Activated CD4-positive, alpha-beta memory T cell treated with anti-CD3 and anti-CD28 coated beads, Interleukin-2, amount 10 ng/mL, durations not matched to agents 7 days and 5 days (primary cell): ENCODE measurements at places on chromosomes 4 and X. TPM values are rescaled to one million over a fixed set of nuclear protein-coding genes. Genes with fewer than 3 reads are reported as not detected.

The MTNR1A gene
- total RNA-seq: not detected

The CTPS2 gene
- total RNA-seq: 4.8 TPM

The CENPVL1 gene
- total RNA-seq: not detected

GRCh38 chrX:25519258-25519657 lies 503.5 kb upstream of the ARX start:
- DNase-seq: no peak

GRCh38 chrX:151370906-151371305 lies 26.1 kb upstream of the VMA21 start:
- DNase-seq: no peak

GRCh38 chr4:37400241-37400881 lies 155.8 kb downstream of the NWD2 start:
- DNase-seq: no peak

DNA sequence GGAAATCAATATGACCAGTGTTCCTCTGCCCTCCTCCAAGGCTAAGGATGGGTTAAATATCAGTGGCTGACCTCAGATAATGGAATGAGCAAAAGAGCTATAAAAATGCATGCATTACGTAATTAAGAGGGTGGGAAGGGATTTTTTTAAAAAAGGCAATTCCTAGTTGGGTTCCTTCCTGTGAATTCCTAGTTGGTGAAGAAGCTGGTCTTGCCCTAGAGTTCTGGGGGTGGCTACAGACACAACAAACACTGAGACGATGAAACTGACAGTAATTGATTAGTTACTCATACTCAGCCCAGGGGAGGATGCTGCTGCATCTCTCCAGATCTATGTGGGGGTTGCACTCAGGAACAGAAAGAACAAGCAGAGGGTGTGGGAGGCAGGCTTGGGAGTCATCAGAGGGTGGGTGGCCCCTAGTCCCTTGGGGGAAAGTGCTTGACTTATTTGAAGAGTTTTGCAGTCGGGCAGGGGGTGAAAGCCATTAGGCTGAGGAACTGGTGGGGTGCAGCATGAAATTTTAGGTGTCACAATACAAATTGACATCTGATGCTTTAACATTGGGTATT lies 662.0 kb upstream of the FRG1 start:
- no peak for DNase-seq

GRCh38 chrX:72305286-72306084 lies at the start of gene CITED1:
Gene CITED1, minus strand, starts transcription at chrX:72305914. Its CDS starts 3,045 bp downstream, at chrX:72302869.
- no peak for DNase-seq
